ENCODE measurements at places on chromosomes 2 and 18. TPM values are rescaled to one million over a fixed set of nuclear protein-coding genes. Genes with fewer than 3 reads are reported as not detected.

The REG3A gene
- not detected for total RNA-seq

The STARD6 gene
- total RNA-seq, result not detected

The ASXL2 gene
- 5.5 TPM for total RNA-seq

The PRSS56 gene
- not detected for total RNA-seq

The TUBB8B gene
- not detected for total RNA-seq

The SERPINB3 gene
- total RNA-seq, result not detected

The ANO7 gene
- 0.15 TPM for total RNA-seq

The PLGLB2 gene
- 0.32 TPM for total RNA-seq

The MYO5B gene
- total RNA-seq, result 1.1 TPM

The NEU2 gene
- total RNA-seq, result not detected

The FEV gene
- not detected for total RNA-seq

The CCDC68 gene
- 1.3 TPM for total RNA-seq

The POMC gene
- total RNA-seq, result 1.3 TPM

The AMER3 gene
- total RNA-seq, result not detected

The CTLA4 gene
- total RNA-seq, result not detected

The CYS1 gene
- total RNA-seq, result not detected

The ALK gene
- total RNA-seq, result not detected
